Mucosa of gallbladder (tissue), 1 donor: ENCODE measurements at places on chromosomes 7 and 10. TPM values are rescaled to one million over a fixed set of nuclear protein-coding genes. Genes with fewer than 3 reads are reported as not detected.

CCL24 gene
- total RNA-seq = 0.92 TPM

LRIT1 gene
- total RNA-seq = not detected

HOXA6 gene
- 0.29 TPM for total RNA-seq

NAT16 gene
- not detected for total RNA-seq

GIMAP2 gene
- 19.1 TPM for total RNA-seq

MYO1G gene
- total RNA-seq = 6.0 TPM

HOXA1 gene
- total RNA-seq = 0.40 TPM

INMT gene
- total RNA-seq = 18.8 TPM

ANKRD2 gene
- total RNA-seq = 2.3 TPM
